Amniotic epithelial cell (primary cell): ENCODE measurements at places on chromosomes 1 and 21.

DNA sequence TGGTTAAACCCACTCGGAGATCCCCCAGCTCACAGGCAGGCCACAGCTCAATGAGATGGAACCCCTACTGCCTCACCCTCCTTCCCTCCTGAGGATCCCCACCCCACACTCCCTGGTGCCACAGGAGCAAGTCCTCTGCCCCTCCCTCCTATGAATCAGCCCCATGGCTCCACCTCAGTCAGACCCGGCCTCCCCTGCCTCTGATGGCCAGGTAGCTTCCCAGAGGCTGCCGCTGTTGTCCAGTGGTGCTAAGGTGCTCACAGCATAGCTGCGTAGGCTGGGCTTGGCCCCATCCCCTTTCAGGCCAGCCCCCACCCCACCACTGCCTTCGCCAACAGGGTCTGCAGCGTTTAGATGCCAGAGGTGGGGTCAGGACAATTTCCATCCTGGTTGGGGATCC, 98.5 kb upstream of the IGSF21 start:
- DNase-seq = no peak

- peak; percentile 82 for DNase-seq
Observed at GRCh38 chr1:154404984-154405746, at the start of gene IL6R. Gene IL6R (plus strand): TSS chr1:154405343. CDS start chr1:154405630, 287 bp downstream.

DNA sequence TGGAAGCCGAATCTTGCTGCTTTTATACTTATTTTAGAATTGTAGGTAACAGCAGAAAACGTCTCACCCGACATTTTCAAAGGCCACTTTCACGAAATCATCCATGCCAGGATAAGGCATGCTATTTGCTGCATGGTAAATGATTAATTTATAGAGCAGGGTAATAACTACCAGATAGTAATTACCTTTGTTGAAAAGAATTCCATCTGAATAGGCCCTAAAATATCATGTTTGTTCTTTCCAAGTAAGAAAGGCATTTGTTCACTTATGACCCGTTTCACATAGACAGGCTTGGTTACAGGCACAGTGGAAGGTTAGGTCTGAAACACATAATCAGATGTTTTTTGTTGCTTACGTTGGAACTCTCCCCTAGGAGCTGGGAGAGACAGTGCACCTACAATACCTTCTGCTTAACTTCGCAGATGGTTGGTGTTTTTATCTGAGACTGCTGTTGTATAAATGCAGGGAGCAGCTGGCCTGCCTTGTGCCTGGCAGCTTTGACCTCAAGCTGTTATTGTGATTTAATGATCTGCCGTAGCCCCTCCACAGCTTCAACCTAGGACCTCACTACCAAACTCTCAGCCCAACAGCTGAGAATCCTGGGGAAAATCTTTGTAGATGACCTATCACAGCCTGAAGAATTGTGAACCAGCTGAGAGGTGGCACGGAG, 1.6 kb downstream of the SLC44A3 start:
- no peak for DNase-seq

- no peak for DNase-seq
Observed at GRCh38 chr1:233227930-233228465, 67.5 kb downstream of the PCNX2 start.

- peak; percentile 91 for DNase-seq
Observed at GRCh38 chr1:178283409-178283808, 189.5 kb downstream of the RASAL2 start.

- DNase-seq = no peak
Observed at GRCh38 chr1:25744636-25745425, 55.2 kb upstream of the SELENON start.

DNA sequence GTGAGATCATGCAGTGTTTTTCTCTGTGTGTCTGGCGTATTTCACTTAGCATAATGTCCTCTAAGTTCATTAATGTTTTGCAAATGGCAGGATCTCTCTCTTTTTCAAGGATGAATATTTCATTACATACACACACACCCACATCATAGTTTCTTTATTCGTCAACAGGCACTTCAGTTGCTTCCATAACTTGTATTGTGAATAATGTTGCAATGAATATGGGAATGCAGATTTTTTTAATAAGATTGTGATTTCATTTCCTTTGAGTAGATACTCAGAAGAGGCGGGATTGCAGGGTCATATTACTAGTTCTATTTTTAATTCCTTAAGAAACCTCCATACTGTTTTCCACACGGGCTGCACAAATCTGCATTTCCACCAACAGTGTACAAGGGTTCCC, 134.0 kb downstream of the CLEC20A start:
- peak; percentile 35 for DNase-seq

GRCh38 chr1:65150583-65151263, 2.7 kb downstream of the AK4 start:
- DNase-seq = no peak

- no peak for DNase-seq
Observed at GRCh38 chr1:72197786-72198185, 84.6 kb downstream of the NEGR1 start.

DNA sequence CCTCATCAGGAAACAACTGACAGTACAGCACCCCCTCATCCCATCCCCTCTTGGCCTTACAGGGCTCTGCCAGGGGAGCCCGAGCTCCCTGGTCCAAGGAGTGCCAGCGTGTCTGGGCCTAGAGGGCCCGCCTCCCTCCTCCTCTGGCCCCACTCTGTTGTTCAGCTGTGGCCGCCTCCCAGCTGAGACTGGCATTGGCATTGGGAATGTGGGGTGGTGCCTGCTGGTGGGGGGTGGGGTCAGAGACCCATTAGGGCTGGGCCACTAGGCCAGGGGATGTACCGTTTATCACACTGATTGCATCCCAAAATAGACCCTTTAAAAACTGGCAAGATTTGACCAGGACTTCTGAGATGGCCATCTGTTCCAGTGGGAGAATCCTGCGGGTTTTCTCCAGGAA, 1.4 kb downstream of the LDLRAP1 start:
- DNase-seq = no peak

GRCh38 chr1:116842654-116843053, 67.1 kb upstream of the PTGFRN start:
- DNase-seq = peak; percentile 20

GRCh38 chr1:16920951-16921350, 780 bp upstream of the CROCC start:
- DNase-seq = no peak

- DNase-seq = no peak
Observed at GRCh38 chr1:96414598-96414997, 307.0 kb upstream of the PTBP2 start.

DNA sequence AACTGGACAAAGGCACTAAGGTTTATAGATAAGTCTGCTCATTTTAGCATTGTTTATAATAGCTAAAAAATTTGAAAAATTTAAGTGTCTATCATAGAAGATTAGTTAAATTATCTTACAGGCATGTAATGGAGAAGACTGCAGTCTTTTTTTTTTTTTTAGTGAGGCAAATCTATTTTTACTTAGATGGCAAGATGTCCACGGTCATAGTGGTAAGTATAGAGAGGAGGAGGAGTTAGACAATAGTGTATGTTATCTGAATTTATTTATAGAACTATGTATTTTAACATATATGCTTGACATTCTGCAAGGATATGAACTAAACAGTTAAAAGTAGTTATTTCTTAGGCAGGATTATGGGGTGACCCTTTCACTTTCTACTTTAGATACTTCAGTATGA, 149.0 kb downstream of the SYT2 start:
- no peak for DNase-seq

GRCh38 chr1:191674626-191675179, 483.6 kb upstream of the RGS18 start:
- DNase-seq = no peak

DNA sequence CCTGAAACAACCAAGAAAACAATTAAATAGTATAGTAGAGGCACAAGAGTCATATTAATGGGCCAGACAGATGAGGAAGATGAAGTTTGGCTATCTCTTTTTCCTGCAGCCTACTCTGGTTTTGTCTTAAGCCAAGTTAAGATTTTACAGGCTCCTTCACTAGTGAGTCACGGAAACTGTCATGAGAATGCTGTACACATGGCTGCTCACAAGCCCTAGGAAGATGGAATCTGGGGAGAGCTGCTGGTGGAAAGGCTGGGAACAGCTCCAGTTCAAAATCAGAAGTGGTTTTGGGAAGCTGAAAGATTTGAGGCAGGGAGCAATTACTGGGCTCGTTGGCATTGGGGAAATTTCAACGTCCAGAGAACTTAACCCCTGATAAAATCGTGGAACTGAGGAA, 46.4 kb upstream of the S1PR1 start:
- DNase-seq = peak; percentile 48

DNA sequence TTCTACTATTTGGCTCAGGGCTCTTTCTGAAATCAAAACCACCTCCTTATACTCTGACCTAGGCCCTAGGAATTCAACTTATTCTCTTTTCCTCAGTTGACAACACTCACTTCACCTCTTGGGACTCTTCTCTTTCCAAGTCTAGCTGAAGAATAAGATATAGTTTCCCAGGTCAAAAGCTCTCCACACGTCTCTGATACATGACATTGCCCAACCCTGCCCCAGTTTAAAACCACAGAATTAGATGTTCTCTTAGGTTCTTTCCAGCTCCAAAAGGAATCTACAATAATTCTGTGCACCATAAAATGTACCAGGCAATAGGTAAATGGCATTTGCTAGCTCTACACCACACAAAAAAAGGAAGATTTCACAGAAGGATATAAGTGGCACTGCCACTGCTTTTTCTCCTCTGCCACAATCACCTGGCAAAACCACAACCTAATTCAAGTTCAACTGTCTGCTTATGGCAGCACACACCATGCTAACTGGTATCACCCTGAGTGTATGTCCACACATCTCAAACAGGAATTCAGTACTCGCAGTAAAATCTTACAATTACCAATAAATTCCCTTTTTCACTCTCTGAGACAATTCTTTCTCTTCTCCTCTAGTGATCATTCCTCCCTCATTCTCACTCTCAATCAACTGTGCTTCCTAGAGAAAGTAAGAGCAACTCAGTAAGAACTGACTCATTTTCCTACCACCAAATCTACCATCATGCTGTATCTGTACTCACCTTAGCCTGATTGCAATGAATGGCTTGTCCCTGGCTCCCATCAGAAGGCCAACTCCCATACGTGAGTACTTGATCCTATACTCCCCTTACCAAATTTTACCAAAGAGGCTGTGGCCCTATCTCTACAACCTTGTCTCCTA, 27.3 kb downstream of the ZBTB8OS start:
- DNase-seq = peak; percentile 72

DNA sequence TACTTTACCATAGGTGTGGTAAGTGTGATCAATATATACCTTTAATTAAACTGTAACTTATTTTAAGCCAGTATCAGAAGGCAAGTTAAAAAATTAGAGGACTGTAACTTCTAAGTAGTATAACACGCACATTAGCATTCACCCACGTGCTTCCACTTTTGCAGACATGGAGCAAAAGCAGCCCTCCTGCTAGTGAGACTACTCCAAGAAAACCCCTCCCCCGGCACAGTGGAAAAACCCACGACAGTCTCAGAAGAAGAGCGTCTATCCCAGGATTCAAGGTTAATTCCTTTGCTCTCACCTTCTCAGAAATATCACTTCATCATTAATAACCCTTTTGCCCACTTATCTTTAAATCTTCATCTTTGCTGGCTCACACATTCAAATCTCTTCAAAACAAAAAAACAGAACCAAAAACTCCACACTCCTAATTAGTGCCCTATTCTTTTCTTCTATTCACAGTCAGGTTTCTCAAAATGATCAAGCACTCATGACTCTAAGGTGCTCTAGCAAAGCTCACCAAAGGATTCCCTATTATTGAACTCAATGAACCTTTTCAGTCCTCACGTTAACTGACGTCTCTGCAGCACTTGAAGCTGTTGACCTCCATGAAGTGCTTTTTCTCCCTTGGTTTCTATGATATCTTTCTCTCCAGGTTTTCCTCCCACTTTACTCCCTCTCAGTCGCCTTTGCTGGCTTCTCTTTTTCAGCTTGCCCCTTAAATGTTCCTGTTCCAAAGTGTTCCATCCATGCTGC, 213.5 kb downstream of the SMYD3 start:
- DNase-seq = no peak

DNA sequence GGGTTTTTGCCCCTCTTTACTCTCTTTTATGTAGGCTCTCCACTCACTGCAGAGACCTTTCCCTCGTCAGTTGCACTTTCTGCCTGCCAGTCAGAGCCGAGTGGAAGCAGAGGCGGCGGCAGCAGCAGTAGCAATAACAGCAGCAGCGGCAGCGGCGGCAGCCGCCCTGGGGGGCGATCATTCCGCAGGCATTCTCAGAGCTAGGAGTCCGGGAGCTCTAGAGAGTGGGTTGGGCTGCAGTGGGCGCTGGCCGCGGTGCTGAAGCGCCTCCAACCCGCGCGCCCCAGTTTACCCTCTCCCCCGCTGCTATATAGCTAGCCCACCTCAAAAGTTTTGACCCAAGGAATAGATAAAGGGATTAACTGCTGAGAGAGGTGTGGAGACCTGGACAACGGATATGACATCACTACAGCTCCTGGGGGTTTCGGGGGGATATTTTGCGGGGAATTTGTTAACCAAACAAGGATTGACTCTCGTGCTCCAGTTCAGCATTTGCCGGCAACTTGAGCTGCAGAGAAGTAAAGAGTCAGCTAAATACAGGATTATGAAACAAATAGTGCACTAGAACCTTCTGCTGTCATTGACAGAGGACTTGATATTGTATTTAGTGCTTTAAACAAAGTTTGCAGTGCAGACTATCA, at the start of gene OLFM3:
Gene OLFM3 (minus strand): TSS at position 102 of the 641 bp plus-strand sequence.
- peak; percentile 2 for DNase-seq

DNA sequence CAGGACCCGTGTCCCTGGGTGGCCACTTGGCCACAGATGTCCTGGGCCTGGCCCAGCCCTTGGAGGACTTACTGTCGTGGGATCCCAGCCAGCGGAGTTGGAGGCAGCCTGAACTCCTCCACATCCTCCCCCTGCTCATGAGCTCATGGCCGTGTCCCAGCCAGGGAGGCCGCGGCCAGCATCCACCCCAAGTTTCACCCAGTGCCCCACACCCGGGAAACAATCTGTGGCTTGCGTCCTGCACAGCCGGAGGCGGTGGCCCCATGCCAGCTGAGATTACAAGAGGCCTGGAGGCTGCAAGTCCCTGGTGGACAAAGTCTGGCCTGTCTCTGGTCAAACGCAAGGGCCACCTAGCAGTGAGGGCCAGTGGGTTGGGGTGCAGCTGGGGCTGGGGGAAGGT, 27.5 kb upstream of the TMEM52 start:
- DNase-seq = no peak

GRCh38 chr1:6208723-6209660, 3.1 kb downstream of the RNF207 start:
- peak; percentile 42 for DNase-seq

- no peak for DNase-seq
Observed at GRCh38 chr1:213938776-213939175, 49.0 kb upstream of the PROX1 start.

- DNase-seq = no peak
Observed at GRCh38 chr1:168368131-168368530, 87.5 kb downstream of the TBX19 start.

- DNase-seq = peak; percentile 72
Observed at GRCh38 chr1:92543131-92544055, 56.7 kb upstream of the GFI1 start.

GRCh38 chr1:71706029-71706671, 576.2 kb downstream of the NEGR1 start:
- no peak for DNase-seq

- no peak for DNase-seq
Observed at GRCh38 chr1:183952101-183952500, 85.4 kb downstream of the COLGALT2 start.

- DNase-seq = peak; percentile 62
Observed at GRCh38 chr1:15206418-15207030, 40.5 kb upstream of the FHAD1 start.

GRCh38 chr1:29793101-29793546, 556.8 kb downstream of the PTPRU start:
- DNase-seq = peak; percentile 62
